Right ventricle myocardium superior (tissue), 1 donor: ENCODE measurements at places on chromosomes 7 and 10. TPM values are rescaled to one million over a fixed set of nuclear protein-coding genes. Genes with fewer than 3 reads are reported as not detected.
A peak's percentile ranks its signal among the peaks of the same experiment; 100 is the strongest.

Gene COL26A1
- not detected for total RNA-seq

GRCh38 chr10:24952143-24952706 is at the start of gene PRTFDC1:
Gene PRTFDC1, minus strand, starts transcription at chr10:24952606. Its CDS starts 31 bp downstream, at chr10:24952575.
- DNase-seq: peak; percentile 67

- DNase-seq: no peak
Measured at GRCh38 chr10:91164520-91165065, 55.9 kb upstream of the PCGF5 start.

DNA sequence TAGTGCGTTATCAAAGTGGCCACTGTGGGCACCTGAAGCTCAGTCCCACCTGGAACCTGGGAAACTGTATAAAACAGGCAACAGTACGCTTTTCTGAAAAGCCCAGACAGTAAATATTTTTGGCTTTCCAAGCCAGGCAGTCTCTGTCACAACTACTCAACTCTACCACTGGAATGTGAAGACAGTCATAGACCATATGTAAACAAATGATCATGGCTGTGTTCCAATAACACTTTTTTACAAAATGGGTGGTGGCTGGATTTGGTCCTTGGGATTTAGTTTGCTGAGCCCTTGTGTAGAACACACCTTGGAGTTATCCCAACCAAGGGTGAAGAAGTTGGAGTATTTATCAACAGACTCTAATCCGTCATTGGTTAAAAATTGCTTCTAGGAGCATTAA is 259.9 kb downstream of the SKIDA1 start:
- no peak for DNase-seq

DNA sequence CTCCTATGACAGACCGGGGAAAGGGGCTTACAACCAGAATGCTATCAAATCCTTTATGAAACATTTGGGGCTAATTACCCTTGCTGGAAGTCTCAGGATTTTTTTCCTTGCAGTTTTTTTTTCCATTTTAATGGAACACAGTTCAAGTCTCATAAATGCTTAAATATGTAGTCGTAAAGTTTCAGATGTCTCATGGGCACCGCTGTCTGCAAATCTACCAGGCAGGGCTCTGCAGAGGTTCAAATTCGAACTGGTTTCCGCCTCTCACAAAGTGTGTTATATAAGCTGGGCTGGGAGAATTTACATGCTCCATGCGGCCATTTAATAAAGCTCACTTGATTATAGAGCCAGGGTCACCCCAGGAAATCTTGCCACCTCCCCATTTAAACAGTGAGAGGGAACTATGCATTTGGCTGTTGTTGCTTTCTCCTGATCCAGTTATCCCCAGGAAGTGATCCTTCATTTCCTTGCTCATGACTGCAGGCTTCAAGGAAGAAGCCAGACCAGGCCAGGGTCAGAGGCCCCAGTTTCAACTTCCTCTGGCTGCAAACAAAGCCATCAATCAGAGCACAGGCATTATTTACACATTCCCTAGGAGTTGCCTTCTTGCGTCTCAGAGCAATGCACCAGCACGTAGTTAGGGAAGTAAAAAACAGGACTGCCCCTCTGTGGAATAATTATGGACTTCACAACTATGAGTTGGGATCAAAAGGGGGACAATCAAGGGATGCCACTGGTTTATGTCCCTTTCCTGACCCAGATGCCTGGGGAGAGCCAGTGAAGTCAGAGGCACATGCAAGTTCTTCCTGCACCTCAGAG is 358.8 kb downstream of the PRPF18 start:
- DNase-seq: no peak
